Activated naive CD8-positive, alpha-beta T cell treated with anti-CD3 and anti-CD28 coated beads for 36 hours (primary cell): ENCODE measurements at places on chromosomes 7 and 10.

DNA sequence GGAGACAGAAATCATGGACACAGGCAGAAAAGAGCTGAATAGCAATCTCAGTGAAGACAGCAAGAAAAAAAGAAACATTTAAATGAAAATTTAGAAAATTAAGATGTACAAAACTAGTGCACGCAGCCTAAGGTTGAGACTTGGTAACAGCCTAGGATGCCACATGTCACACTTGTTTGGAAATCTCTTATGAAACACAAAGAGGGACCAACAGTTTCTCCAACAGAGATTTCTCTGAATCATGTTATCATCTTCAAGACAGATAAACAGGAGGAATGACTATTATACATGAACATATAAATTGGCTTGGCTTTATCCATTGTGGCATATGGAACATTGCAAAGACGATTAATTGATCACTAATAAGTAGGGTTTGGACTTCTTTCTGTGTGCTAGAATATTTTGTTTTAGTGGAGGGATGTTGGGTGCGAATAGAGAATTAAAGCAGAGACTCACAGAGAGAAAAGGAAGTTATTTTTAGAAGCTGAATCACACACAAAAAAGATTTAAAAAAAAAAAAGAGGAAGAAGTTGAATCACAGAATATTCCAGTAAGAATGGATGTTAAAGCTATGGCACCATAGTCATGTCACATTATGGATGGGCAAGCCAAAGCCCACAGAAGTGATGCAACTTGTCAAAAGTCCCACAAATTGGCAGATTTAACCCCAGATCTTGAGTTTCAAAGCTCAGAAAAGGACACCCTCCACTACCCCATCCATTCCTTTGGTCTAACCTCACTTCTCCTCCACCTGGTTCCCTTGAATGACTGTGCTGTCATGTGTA lies 91.6 kb downstream of the MYOF start:
- H3K27me3 ChIP-seq: no peaks in the 10 kb centered on the region
- no peak for DNase-seq
- peaks cover 18% of the 10 kb centered on the region for H3K4me1 ChIP-seq
- H3K4me3 ChIP-seq: no peak overlapping the region

GRCh38 chr10:79057481-79058275 lies 11.1 kb upstream of the ZMIZ1 start:
- no peaks in the 10 kb centered on the region for H3K4me1 ChIP-seq
- H3K27me3 ChIP-seq: no peaks in the 10 kb centered on the region
- no peak for DNase-seq
- no peaks in the 10 kb centered on the region for H3K36me3 ChIP-seq
- no peak overlapping the region for H3K27ac ChIP-seq

- peaks cover 12% of the 10 kb centered on the region for H3K27me3 ChIP-seq
- no peak overlapping the region for H3K27ac ChIP-seq
- H3K4me1 ChIP-seq: no peaks in the 10 kb centered on the region
- no peaks in the 10 kb centered on the region for H3K36me3 ChIP-seq
- DNase-seq: no peak
Observed at GRCh38 chr7:8353991-8354390, 79.4 kb upstream of the NXPH1 start.

DNA sequence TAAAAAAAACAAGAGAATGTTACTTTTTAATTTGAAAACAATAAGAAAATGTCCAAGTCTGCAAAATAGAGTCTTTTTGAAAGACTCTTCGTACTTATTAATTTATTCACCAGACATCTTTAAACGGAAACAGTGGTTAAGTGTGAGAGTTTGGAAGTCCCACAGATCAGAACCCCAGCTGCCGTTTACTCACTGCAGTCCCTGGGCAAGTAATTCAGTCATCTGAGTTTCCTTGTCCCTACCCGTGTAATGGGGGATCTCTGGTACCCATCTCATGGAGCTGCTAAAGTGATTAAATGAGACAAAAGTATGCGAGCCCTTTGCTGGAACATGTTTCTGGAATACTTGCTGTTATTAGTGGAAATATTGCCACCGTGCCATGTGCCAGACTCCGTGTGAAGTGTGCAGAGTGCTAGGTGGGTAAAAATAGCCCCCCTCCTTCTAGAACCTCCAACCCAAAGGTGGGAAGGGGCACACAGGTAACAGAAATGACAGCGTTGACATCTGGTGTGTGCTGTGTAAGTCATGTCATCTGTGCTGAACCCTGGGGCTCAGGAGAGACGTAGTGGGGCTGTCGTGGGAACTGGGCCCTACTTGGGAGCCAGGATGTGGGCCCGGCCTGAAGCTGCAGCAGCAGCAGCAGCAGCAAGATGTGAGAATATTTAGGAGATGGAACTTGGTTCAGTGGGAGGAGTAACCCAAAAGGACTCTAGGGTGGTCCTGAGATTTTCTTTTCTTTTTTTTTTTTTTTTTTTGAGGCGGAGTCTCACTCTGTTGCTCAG lies 140.5 kb downstream of the CUX1 start:
- no peak for DNase-seq
- no peaks in the 10 kb centered on the region for H3K27me3 ChIP-seq
- H3K36me3 ChIP-seq: peaks cover 4% of the 10 kb centered on the region
- no peak overlapping the region for H3K27ac ChIP-seq

- H3K4me1 ChIP-seq: no peaks in the 10 kb centered on the region
- no peak for DNase-seq
- no peak overlapping the region for H3K4me3 ChIP-seq
- no peak overlapping the region for H3K27ac ChIP-seq
- H3K36me3 ChIP-seq: no peaks in the 10 kb centered on the region
Observed at GRCh38 chr7:16130111-16131110, 290.9 kb downstream of the CRPPA start.

DNA sequence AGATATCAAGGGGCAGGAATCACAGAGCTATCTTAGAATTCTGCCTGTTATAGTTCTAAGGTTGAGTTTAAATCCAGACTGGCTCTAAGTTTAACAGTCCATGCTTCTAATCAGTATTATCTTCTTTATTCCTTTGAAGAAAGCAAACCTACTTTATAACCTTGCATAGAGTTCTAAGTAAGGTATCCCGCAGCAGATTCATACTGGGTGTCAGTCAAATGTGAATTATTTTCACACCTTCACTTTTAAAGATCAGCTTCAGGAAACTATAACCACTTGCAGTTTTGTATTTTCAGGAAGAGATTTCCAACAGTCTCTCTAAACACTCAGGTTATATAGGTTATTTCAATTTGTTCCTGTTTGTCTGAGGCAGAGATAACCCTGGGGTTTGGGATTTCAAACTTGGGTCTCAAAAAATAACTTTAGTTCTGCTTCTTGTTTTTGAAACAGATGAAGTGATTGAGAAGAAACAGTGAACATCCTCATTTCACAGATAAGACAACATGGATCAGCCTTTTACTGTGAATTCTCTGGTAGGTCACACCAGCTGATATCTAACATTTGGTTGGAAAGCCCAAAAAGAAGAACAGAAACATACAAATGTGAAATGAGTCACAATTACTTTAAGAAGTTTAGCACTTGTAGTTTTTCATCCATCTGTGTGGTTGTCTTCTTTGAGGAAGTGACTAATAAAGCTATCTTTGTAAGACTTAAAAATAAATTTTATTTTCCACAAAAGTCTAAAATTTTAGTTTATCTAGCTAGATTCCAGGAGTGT lies 21.4 kb downstream of the STAMBPL1 start:
- peaks cover 49% of the 10 kb centered on the region for H3K36me3 ChIP-seq
- peak overlapping the region; percentile 65 for H3K4me3 ChIP-seq
- H3K4me1 ChIP-seq: peaks cover 58% of the 10 kb centered on the region
- H3K27me3 ChIP-seq: no peaks in the 10 kb centered on the region
- H3K27ac ChIP-seq: peak overlapping the region; percentile 96

DNA sequence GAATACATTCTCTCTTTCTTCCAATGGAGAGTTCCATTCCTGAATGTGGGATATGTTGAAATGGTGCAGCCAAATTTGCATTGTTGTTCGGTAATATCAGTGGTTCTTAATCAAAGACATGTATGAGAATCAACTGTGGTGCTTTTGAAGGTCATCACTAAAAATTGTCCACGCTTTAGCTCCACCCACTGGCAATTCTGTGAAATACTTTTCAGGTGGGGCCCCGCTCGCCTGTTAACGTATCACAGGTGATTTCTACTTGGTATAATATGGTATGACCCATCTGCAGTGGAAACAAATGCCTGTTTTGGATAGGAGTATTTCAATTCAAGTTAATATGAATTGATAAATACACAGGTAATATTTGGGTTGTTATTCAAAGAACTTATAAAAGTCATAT lies 178.4 kb downstream of the NSUN6 start:
- no peak for DNase-seq
- H3K27me3 ChIP-seq: peaks cover 5% of the 10 kb centered on the region
- H3K36me3 ChIP-seq: no peaks in the 10 kb centered on the region
- no peak overlapping the region for H3K27ac ChIP-seq

GRCh38 chr10:78843495-78843894 lies 225.3 kb upstream of the ZMIZ1 start:
- no peak overlapping the region for H3K27ac ChIP-seq
- no peaks in the 10 kb centered on the region for H3K4me1 ChIP-seq
- DNase-seq: no peak

DNA sequence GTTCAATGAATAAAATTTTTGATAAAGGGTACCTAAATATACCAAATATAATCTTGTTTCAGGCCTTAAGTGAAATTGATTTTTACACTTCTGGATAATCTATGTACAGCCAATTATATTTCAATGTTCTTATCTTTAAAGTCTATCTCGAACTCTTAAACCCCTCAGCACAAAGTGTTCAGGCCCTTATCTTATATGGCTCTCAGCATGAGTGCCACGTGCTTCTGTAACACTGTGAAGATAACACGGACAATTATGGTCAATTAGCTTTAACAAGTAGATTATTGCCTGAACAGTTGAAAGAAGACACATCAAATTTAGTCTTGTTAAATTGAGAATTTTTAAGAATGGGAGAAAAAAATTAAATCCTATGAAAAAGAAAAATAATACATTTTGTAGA lies 40.4 kb upstream of the DMTF1 start:
- H3K4me3 ChIP-seq: no peak overlapping the region
- no peak overlapping the region for H3K27ac ChIP-seq
- no peak for DNase-seq
- H3K4me1 ChIP-seq: peaks cover 2% of the 10 kb centered on the region
